ENCODE measurements at places on chromosomes 11 and 22.

- no peak for DNase-seq
Measured at GRCh38 chr11:70464509-70465361, 66.4 kb downstream of the CTTN start.

DNA sequence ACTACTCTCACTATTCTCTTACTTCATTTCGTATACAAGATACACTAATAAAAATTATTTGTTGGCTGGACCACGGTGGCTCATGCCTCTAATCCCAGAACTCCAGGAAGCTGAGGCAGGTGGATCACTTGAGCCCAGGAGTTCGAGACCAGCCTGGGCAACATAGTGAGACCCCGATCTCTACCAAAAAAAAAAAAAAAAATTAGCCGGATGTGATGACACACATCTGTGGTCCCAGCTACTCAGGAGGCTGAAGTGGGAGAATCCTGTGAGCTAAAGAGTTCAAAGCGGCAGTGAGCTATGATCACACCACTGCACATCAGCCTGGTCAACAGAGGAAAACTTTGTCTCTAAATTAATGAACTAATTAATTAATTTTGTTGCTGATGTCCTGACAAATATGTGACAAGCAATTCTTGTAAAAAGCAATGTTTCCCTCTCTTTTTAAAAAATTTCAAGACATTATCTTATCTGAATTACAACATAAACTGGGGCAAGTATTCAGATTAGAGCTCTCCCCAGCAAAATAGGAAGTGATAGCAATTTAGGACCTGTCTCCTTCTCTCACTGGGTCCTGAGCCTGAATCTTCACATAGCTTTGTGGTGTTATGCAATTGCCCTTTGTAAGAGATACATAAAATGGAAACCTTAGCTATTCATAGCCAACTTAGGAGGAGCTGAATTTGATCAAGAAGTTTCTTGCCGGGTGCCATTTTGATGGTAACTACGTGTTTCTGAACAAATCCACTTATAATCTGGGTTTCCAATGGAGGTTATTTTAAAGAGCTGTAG lies 17.6 kb upstream of the TMA7B start:
- no peak for DNase-seq

DNA sequence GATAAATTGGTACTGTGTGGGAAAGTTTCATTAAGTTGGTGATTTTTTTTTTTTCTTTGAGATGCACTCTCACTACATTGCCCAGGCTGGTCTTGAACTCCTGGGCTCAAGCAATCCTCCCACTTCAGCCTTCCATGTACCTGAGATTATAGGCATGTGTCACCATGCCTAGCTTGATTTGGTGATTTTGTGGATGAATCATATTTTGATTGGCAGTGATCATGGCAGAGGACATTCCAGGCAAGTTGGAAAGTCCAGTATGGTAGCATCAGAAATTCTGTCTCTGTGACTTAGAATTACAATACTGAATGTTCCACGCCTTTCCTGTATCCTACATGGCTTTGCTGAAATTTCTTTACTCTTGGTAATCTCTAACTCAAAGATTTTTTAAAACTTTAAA lies 49.4 kb downstream of the HORMAD2 start:
- no peak for DNase-seq

GRCh38 chr11:84714316-84714780 lies 912.8 kb downstream of the DLG2 start:
- DNase-seq, result no peak

DNA sequence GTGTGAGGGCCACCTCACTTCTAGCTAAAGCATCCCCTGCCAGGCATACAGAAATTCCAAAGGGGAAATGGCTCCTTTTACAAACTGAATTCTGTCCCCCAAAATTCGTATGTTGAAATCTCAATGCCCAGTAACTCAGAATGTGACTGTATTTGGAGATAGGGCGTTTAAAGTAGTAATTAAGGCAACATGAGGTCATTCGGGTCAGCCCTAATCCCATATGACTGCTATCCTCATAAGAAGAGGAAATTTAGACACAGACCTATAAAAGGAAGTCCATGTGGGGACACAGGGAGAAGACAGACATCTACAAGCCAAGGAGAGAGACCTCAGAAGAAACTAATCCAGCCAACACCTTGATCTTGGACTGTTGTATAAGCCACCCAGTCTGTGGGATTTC lies 119.1 kb downstream of the CHST1 start:
- DNase-seq, result no peak

DNA sequence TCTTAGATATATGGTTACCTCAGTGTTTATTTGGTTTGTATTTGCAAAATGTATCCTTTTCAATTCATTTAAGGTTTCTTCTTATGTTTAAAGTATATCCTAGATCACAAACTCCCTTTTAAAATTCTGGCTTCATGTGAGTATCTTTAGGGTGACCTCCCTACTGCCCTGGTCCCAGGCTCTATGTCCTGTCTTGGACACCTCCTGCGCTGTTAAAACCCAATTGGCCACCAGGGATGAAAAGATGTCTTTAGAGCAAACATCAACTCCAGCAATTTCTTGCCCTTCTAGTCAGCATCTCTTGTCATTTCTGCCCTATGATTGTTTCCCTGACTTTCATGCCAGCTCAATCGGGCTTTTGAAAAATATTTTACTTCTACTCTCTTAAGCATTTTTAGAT lies 28.8 kb upstream of the SYT13 start:
- no peak for DNase-seq

All from stimulated activated CD8-positive, alpha-beta memory T cell treated with anti-CD3 and anti-CD28 coated beads, Interleukin-2, amount 100 ng/mL, for 1 hour (primary cell).